ENCODE measurements at places on chromosomes 16 and 17.

- DNase-seq = no peak
Observed at GRCh38 chr16:9091867-9092281, 430 bp downstream of the HAPSTR1 start.

- no peak for DNase-seq
Observed at GRCh38 chr16:12291989-12292759, 315.6 kb downstream of the SNX29 start.

GRCh38 chr16:85449191-85449884, 163.8 kb upstream of the GSE1 start:
- DNase-seq = no peak

- no peak for DNase-seq
Observed at GRCh38 chr16:63877401-63877800, 1244.5 kb downstream of the CDH11 start.

GRCh38 chr16:85564277-85565051, 48.7 kb upstream of the GSE1 start:
- DNase-seq = no peak

All from HFFc6 (cell line).